ENCODE measurements at places on chromosomes 11 and 22.
A peak's percentile ranks its signal among the peaks of the same experiment; 100 is the strongest.

GRCh38 chr11:119520966-119521365, 98.0 kb upstream of the THY1 start:
- DNase-seq: no peak

- DNase-seq: peak; percentile 43
Measured at GRCh38 chr11:36131721-36132397, 157.4 kb downstream of the COMMD9 start.

- no peak for DNase-seq
Measured at GRCh38 chr11:130203766-130204702, 44.5 kb downstream of the ST14 start.

- no peak for DNase-seq
Measured at GRCh38 chr22:43847376-43848289, 14.7 kb downstream of the SULT4A1 start.

DNA sequence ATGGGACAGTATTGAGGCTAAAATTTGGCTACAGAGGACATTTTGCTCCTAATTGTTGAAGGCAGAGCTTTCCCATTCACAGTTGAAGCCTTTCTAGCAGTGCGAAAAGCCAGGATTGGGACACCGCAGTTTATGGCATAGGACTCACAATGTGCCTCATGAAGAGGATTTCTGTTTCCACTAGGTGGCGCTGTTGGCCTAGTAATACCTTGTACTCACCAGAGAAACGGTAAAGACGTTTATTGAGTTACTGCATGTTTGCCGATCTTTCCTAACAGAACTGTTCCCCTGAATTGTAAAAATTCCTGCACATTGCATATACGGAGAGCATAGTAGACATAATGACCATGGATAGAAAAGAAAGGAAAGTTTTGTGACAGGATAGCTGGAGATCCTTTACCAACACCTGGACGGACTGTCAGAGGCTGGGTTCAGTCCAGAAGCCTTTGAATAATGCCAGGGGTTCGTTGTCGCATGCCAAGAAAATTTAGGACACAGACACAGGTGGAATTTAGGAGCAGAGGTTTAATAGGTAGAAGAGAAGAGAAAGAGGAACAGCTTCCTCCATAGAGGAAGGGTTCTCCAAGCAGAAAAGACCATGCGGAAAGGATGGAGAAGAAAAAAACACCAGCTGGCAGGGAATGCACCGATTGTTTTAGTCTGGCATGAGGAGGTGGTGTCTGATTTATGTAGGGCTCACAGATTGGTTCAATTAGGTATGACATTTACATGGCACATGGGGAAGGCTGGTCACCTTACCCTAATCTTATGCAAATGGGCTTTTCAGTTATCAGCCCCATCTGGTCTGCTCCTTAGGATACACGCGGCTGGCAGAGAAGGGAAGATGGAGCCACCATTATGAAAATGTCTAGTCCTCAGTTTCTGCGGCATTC, 10.8 kb upstream of the OR51D1 start:
- peak; percentile 42 for DNase-seq

DNA sequence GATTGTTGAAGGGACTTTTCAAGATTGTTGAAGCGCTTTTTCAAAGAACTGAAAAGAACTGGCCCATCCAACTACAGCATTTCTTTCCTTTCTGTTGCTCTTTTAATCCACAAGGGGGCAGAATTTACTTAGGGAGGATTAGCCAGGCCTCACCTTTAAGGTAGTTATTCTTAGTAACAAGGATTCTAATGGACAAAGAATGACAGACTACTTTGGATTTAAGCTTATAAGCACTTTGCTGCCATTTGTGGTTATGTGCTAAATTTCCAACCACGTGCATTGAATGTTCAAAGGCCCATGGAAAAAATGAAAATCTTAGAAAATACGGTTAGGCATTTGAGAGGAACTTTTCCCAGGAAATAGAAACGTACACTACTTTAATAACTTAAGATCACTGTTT, 49.5 kb upstream of the HSPA8 start:
- peak; percentile 48 for DNase-seq

GRCh38 chr11:44282620-44283019, 27.3 kb downstream of the ALX4 start:
- no peak for DNase-seq

- no peak for DNase-seq
Measured at GRCh38 chr11:33682019-33682418, 18.6 kb downstream of the C11orf91 start.

GRCh38 chr11:2945031-2945756, 16.0 kb upstream of the PHLDA2 start:
- no peak for DNase-seq

DNA sequence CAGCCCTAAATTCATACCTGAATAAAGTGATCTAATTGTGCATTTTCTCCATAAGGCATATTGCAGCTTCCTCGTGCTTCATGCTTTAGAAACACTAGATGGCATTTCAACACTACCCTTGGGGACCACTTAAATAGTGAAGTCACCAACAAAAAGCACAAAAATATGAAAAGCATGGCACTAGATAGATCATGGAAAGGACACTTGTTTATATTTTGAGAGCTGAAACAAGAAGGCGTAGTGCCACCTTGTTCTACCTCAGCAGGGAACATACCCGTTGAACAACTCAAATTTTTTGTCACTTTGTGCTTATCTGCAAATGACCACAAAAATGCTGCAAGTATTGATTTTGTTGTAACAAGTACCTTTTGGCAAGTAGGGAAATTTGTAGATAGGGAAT, 8.6 kb downstream of the TBCEL start:
- no peak for DNase-seq

DNA sequence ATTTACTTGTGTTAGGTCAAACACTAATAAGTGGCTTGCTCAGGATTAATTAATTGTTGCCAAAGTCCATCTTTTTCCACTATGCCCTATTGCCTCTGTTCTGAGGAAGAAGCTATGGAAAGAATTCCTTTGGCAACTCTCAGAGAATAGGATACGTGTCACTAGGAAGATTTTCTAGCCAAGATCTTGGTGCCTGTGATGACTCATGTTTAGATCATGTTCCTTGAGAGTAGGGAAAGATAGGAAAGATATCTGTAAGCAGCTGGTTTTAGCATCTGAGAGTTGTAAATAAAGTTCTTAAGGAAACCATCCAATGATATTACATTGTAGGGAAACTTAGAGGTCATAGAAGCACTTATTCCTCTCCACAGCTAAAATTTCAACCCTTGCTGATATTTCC, 15.7 kb downstream of the SLN start:
- no peak for DNase-seq

- DNase-seq: peak; percentile 42
Measured at GRCh38 chr11:43278193-43278956, 33.4 kb upstream of the API5 start.

- no peak for DNase-seq
Measured at GRCh38 chr22:48098921-48099245, 1336.4 kb downstream of the TBC1D22A start.

DNA sequence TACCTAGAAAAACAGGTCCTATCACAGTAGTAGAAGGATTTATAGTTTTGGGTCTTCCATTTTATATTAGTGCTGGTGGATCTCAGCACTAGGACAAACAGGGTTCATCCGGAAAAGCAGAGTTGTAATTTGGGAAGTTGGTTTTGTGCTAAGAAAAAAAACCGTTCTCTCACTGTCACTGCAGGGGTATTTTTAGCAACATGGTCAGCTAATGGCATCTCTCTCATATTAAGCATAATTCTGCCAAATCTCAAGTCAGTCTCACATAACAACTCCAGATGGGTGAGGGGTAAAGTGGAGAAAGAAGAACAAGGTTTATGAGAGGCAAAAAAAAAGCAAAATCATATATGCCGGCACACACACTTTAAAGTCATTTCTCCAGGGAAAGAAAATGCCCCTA, 51.6 kb upstream of the GDPD4 start:
- DNase-seq: no peak

GRCh38 chr11:285021-285893, 3.7 kb upstream of the PGGHG start:
- no peak for DNase-seq

DNA sequence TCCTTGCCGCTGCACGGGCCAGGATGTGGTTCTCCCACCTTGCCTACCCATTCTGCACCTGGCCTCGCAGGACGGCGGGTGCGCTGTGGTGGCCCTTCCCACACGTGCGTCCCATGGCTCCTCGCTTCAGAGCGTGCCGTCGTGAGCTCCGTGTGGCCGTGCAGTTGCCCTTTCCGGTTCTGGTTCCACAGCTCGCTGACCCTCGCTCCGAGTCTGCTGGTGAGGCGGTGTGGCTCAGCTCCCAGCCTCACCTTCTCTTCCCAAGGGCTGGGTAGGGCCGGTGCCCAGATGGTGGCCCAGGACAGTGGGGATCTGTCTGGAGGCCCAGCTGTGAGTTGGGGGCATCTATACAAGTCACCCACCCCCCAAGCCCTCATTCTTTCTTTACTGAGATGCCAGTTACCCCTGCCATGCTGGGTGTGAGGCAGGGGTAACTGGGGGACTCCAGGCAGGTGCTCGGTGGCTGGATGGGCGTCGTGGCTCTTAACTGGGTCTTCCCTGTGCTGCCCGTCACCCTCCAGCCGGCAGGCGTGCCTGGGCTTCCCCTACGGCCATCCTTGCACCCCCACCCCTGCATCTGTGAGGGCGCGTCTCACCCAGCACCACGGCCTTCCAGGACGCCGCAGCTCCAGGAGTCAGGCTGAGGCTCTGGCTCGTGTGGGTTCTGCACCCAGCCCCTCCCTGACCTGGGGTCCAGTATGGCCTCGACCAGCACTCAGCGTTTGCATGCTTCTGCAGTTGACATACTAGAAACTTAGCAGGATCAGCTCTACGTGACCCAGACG, 395.2 kb downstream of the TBC1D22A start:
- no peak for DNase-seq

DNA sequence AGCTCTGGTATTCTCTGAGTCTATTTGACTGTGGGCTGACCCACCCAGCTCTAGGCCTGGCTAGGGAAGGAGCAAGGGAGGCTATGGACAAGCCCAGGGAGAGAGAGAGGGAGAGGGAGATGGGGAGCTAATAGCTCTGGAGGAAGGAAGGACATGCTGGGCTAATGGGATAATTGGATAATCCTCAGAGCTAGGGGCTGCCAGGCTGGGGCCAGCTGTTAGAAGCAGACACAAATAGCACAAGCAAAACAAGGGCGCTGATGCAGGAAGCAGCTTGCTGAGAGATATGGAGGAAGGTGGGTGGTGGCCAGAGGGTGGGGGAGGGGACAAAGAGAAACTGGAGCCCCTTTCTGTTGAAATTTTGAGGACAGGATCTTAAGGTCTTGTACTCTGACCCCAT, 23.2 kb downstream of the ADORA2A start:
- no peak for DNase-seq

GRCh38 chr11:16630651-16631050, 107.8 kb upstream of the C11orf58 start:
- DNase-seq: no peak

DNA sequence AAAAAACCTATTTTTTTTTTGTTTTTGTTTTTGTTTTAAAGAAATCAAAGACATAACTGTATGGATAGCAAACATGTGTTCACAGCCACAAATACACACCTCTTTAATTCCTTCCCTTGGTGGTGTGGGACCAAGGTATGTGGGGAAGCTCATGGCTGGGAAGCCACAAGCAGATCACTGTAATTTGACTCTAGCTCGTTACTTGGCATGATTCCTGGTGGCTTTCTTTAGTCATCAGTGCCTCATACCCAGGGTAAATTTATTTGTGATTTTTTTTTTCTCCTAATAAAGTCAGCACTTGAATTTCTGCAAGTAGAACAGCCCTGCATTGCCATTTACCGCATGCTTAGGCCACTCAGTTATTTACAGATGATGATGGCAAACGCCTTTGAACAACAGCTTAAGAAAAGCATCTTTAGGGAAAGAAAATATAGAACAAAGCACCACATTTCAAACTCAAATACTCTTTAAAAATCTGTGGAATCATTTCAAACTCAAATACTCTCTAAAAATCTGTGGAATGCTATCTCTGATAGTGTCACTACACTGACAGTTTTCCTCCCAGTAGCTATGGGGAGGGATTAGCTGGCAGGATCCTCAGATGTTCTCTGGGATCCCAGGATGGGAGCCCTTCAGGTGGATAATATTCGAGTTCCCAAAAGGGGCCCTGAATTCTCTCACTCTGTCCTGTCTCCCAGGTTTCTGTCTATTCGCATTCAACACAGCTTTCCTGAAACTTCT, 687.2 kb downstream of the OPCML start:
- DNase-seq: no peak

DNA sequence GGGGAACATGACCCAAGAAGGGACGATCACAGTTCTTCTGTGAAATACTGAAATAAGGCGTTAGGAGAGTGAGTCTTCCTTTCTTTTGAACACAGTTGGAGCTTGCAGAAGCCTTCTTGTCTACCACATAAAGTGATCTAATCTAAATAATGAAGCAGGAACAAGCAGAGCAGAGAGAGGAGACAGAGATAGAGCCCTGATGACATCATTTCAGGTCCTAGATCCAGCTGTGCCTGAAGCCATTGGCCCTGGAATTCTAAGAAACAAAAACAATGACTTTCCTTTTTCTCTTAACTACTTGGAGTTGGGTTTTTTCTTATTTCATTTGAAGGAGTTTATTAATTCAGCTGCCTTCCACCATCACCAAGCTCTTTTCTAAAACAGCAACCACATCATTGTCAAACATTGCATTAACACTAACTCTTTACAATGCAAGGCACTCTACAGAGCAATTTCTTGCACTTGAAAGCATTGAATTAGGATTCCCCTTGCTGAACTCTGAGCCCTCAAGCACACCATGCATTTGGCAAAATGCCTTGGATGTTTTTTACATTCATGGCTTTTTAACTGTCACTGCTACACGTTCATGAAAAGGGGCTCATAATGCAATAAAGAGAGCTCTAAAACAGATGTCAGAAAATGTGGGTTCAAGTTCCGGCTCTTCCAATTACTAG, 117.2 kb upstream of the TIMP3 start:
- DNase-seq: no peak

DNA sequence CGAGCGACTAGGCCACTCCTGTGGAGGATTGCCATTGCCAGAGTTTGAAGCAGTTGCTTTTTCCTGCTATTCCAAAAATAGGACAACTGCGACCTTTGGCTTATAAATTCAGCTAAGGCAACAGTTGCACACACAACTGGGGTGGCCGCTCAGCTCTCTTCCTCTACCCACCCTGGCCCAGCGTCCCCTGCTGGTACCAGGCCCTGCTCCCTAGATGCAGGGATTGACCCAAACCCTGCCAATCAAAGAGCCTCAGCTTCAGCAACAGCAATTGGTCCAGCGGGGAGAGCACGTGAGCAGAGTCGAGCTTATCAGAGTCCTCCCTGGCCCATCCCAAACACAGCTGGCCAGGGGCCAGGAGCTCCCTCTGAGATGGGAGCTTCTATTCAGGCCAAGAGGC, 22.0 kb upstream of the CABP2 start:
- peak; percentile 30 for DNase-seq
